Stimulated activated CD4-positive, alpha-beta T cell treated with anti-CD3 and anti-CD28 coated beads, TNF-alpha, amount 100 ng/mL, for 24 hours (primary cell): ENCODE measurements at places on chromosomes 6 and 20.

- DNase-seq, result peak; percentile 26
These were observed 25.0 kb downstream of the TAF8 start for GRCh38 chr6:42075159-42075838.

GRCh38 chr6:26502626-26503025 is 2.5 kb downstream of the BTN1A1 start:
- DNase-seq, result no peak

DNA sequence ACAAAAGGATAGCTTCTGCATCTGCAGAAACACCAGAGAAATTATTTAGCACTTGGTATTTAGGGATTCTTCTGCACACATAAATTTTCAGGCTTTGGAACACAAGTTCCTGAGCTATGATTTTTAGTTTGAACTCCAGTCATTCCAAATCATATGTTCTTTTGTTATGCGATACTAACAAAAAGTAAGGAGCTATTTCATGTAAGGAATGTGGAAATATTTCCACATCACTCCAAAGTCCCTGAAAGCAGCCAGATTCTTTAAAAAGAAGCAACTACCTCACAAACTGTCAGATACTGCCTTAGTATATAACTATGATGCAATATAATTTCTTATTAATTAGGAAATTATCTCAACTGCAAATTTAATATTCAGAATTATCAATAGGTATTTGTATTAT is 106.9 kb downstream of the RNGTT start:
- DNase-seq, result no peak

GRCh38 chr6:148771896-148772554 is 25.2 kb downstream of the UST start:
- no peak for DNase-seq

- no peak for DNase-seq
These were observed 18.5 kb downstream of the RAE1 start for GRCh38 chr20:57369596-57369995.
